Purkinje cell (primary cell): ENCODE measurements at places on chromosomes 11 and 22. TPM values are rescaled to one million over a fixed set of nuclear protein-coding genes. Genes with fewer than 3 reads are reported as not detected.

CD44 gene
- polyA plus RNA-seq: 0.43 TPM in 1 of 2 replicates, not detected in the other

CARD18 gene
- polyA plus RNA-seq: 0.46 TPM in 1 of 2 replicates, not detected in the other

NXPE1 gene
- not detected in 2 replicates for polyA plus RNA-seq

KCNK4 gene
- 0.17 TPM in 1 of 2 replicates, not detected in the other for polyA plus RNA-seq

KCNQ1 gene
- polyA plus RNA-seq: not detected in 2 replicates

HEPHL1 gene
- not detected in 2 replicates for polyA plus RNA-seq

LRFN4 gene
- polyA plus RNA-seq: 0.47 and 0.60 TPM in 2 replicates

NXPE4 gene
- not detected in 2 replicates for polyA plus RNA-seq

NRXN2 gene
- 1.7 and 3.1 TPM in 2 replicates for polyA plus RNA-seq

POU2AF3 gene
- 0.65 and 1.1 TPM in 2 replicates for polyA plus RNA-seq

TLCD5 gene
- 9.6 and 10.4 TPM in 2 replicates for polyA plus RNA-seq

UBQLN3 gene
- polyA plus RNA-seq: not detected in 2 replicates

KCNJ11 gene
- 4.5 and 5.0 TPM in 2 replicates for polyA plus RNA-seq

CARNS1 gene
- polyA plus RNA-seq: 0.39 and 0.41 TPM in 2 replicates

GTSE1 gene
- not detected in 2 replicates for polyA plus RNA-seq

MPZL2 gene
- polyA plus RNA-seq: not detected in 2 replicates

SLC43A1 gene
- 0.16 and 1.1 TPM in 2 replicates for polyA plus RNA-seq

CHRM4 gene
- not detected in 2 replicates for polyA plus RNA-seq
